ENCODE measurements at places on chromosomes 11 and 22. TPM values are rescaled to one million over a fixed set of nuclear protein-coding genes. Genes with fewer than 3 reads are reported as not detected.

PDGFD gene
- not detected for total RNA-seq

UCP2 gene
- 338 TPM for total RNA-seq

TAF10 gene
- 133 TPM for total RNA-seq

CAPRIN1 gene
- 243 TPM for total RNA-seq
